Thyroid gland (tissue), 4 donors: ENCODE measurements at places on chromosomes 5 and 9.
A peak's percentile ranks its signal among the peaks of the same experiment; 100 is the strongest.

DNA sequence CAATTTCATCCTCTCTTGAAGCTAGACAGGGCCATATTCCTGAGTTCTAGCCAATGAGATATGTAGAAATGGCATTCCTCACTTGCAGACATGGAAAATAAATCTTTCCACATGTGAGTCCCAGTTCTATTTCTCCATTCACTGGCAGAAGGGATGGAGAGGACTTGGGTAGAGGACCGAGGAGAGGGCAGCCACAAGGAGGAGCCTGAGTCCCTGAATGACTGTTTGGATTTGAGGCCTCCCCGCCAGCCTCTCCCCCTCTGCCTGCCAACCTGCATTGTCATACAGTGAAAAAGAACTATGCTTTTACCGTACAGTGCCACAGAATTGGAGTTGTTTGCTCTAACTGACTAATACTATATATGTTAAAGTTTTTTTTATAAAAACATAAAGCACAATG lies 583.0 kb upstream of the WWC1 start:
- no peak for DNase-seq

DNA sequence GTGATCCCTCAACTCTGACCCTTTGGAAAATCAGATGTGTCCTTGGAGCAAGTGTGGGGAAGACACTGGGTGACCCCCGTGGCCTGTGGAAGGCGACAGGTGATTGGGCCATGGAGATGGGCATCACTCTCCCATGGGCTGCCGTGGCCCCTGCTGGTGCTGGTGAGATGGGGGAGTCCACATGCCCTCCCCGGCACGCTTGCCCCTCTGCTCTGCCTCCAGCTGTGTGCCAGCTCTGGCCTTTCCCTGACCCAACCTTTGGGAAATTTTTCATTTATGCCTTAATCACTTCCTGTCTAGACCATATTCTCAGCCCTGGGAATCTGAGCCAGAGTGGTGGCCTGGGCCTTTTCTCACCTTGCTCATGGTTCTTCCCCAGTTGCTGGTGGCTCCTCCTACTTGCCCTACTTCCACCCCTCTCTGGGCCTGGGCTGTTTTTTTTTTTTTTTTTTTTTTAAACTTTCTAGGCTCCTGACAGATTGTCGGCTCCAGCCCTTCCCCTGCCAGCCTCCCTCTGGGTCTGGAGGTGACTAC lies 56.6 kb downstream of the RGS3 start:
- DNase-seq: no peak

- peak; percentile 43 for DNase-seq
These were observed 577 bp downstream of the RNF145 start for GRCh38 chr5:159208514-159209437.

- no peak for DNase-seq
These were observed 43.7 kb upstream of the SHOC1 start for GRCh38 chr9:111838439-111838838.

GRCh38 chr9:120765910-120766425 lies 27.2 kb downstream of the FBXW2 start:
- no peak for DNase-seq

DNA sequence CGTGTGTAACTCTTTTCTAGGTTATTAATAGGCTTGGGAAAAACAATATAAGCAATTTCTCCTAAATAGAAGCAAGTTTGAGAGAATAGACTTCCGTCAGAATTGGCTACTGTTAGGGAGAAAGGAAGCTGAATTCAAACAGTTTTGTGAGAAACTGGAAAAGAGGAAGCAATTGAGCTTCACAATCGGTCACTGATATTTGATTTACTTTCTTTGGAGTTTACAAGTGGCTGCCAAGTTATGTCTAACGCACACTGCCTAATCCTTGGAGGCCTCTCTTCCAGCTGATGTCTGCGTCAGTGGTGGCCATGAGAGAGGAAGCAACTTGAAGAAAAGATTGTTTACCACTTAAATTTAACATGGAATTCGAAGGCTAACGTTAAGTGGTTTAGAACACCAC lies 319.5 kb downstream of the ADGRV1 start:
- DNase-seq: no peak

DNA sequence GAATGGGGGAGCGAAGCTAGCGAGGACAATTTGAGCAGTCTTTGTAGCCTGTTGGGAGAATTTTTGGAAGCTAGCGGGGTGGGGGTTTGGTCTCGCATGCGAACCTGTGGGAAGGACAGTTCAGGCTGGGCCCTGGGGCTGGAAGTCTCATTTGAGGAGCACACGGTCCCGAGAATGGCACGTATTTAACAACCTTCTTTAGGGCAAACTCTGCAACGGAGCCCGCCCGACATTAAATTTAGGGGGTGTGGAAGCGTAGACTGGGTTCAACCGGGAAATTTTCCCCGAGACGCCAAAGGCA lies 35.2 kb upstream of the NFIB start:
- DNase-seq: no peak
